H54 (cell line): ENCODE measurements at places on chromosomes 7 and 10.
A peak's percentile ranks its signal among the peaks of the same experiment; 100 is the strongest.

GRCh38 chr7:117544061-117544460 is 64.2 kb downstream of the CFTR start:
- DNase-seq: no peak

GRCh38 chr10:1255118-1255517 is 198.9 kb downstream of the WDR37 start:
- peak; percentile 7 for DNase-seq

DNA sequence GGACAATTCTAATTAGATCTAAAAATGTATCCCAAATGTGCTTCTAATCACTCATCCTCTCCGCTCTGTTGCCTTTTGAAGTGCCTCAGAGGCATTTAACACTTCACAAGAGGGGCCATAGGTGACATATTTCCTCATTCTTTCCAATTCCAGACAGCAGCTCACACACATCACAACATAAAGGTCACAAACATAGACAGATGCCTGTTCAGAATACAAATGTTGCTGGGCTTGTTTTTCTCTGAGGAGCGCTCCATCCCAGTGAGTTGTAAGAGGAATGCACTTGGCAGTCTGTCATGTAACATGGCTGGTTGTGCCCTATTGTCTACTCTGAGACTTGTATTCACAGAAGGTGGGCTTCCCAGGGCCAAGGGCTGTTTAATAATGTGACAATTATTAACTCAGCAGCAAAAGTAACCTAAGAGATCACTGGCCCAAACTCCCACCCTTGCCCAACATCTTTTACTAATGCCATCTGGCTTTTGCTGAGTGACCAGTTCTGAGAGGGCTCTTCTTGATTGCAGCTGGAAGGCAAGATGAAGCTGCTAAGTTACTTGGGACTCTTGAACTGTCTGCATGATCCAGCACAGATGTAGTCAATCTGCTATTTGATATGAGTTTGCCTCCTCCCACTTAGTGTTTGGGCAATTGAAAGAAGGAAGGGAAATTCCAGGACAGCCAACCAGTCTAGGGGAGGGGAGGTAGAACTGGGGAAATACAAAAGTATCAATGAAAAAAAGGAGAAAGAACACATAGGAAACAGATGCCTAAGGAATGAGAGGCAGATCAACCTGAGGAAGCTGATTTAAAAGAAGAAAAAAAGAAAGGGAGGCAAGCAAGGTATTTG is 13.6 kb downstream of the PON2 start:
- no peak for DNase-seq

- no peak for DNase-seq
Measured at GRCh38 chr10:92785118-92785517, 63.2 kb upstream of the EXOC6 start.

GRCh38 chr10:73159038-73159648 is 8.7 kb downstream of the ECD start:
- peak; percentile 19 for DNase-seq

DNA sequence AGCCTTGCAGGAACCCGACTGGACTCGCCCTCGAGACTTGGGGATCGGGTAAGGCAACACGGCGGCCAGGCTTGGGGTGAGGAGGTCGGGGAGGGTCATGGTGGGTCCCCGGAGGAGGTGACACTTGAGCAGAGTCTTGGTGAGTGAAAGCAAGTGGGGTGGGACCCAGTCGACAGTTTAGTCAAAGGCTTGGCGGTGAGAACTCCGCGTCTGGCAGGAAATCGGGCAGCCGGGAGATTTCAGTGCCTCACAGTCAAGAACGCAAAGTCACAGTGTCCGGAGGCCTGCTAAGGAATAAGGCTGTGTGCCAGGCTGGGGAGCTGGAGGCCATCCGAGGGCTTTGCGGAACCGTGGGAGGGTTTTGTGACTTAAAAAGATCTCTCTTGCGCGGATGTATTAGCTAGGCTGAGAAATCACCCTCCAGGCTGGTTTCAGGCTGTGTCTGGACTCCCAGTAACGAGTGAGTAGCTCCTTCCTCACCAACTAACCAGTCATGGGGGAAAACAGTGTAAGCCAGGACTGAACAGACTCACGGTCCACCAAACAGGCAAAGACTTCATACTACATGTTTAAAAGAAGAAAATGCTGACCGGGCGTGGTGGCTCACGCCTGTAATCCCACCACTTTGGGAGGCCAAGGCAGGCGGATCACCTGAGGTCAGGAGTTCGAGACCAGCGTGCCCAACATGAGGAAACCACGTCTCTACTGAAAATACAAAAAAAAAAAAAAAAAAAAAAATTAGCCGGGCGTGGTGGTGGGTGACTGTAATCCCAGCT is 613 bp downstream of the AP5Z1 start:
- peak; percentile 59 for DNase-seq

- no peak for DNase-seq
Measured at GRCh38 chr10:111732166-111732785, 451.3 kb downstream of the GPAM start.

GRCh38 chr7:106065575-106066500 is 46.3 kb downstream of the SYPL1 start:
- DNase-seq: no peak

DNA sequence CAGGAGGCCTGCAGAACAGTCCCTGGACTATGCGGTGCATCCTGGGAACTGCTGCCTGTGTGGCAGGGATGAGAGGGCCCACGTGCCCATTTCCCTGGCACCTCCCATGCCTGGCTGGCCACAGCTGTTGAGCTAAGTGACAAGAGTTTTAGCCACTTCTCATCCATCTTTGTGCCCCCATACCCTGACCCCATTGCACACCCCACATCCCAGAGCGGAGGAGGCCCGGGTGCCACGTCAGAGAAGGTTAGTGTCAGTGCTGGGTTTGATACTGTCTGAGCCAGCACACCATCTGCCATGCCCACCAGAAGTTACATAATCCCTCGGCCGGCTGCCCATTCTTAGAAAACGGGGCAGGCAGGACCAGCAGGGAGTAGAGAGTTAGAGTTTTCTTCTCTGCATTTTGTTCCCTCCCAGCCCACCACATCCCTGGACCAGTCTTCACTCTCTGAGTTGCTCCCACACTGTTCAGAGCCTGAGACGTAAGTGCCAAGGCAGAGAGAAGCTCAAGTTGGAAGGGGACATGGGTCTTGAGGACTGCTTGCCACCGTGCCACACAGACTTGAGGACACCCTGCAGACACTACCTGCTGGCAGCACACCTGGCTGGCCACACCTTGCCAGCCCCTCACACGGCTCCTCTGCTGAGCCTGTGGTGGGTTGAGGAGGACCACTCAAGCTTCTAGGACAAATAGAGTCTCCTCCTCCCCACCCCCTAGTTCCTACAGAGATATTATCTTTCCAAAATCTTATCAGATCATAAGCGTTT is 13.1 kb downstream of the UNC5B start:
- no peak for DNase-seq

- DNase-seq: no peak
Measured at GRCh38 chr7:110891197-110891596, 199.7 kb upstream of the LRRN3 start.

- DNase-seq: no peak
Measured at GRCh38 chr10:43585981-43586729, 11.7 kb upstream of the ZNF239 start.

GRCh38 chr10:127993056-127993690 is 86.3 kb downstream of the PTPRE start:
- no peak for DNase-seq

DNA sequence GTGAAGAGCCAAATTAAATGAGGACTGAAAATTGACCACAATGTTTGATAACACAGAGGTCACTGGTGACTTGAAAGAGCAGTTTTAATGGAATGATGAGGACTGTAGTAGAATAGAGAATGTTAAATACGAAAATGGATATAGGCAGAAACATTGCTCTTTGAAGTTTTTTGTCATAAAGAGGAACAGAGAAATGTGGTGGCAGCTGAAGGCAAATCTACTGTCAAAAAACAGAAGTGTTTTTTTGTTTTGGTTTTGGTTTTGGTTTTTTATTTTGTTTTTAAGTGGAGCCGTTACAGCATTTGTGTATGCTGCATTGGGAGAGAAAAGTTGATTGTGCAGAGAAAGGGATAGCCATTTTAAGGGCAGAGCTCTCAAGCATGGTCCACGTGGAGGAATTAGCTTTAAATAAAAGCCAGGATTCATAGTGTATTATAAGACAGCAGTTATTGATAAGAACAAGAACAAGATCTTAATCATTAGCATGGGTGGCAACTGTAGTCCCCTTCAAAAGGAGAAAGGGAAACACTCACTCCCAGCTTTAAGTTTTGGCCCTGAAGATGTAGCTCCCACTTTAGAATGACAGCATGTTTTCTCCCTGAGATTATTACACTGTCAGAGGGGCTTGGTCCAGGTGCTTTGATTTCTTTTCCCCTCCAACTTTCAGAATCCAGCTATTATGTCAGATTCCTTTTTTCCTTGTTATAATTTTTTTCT is 156.7 kb upstream of the BET1 start:
- no peak for DNase-seq

- DNase-seq: no peak
Measured at GRCh38 chr10:6327961-6328698, 125.4 kb downstream of the PFKFB3 start.
